ENCODE measurements at places on chromosomes 5 and 9.

GRCh38 chr5:57128325-57128724, 45.5 kb upstream of the GPBP1 start:
- DNase-seq, result no peak

DNA sequence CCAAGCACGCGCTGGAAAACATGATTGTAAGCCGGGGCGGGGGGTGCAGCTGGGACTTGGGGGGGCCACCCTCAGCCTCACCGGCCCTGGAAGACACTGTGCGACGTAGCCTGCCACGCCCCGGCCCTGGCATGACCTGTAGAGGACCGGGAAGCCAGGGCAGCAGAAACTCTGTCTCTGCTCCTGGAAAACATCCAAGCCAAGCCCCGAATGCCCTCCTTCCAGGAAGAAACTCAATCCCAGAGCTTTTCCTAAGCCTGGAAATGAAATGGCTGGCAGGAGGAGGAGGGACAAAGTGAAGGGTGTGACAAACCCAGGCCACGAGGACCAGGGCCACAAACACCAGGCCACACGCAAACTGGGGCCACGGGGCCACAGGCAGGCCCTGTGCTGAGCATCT, 55.4 kb downstream of the KCNT1 start:
- no peak for DNase-seq

DNA sequence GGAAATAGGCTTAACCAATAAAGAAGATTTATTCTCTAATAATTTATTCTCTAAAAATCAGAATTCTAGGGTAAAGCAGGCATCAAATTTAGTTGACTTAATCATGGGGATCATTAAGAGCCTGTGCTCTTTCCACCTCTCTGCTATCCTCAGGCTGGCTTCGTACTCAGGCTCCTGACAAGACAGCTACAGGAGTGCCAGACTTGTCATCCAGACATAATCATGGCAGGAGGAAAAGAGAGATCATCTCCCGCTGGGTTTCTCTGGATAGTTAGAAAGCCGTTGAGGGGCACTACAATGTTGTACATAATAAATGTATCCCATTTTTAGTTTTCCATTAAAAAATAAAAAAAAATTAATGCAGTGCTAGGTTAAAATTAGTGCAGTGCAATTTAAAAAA, 171.9 kb downstream of the SEC61B start:
- no peak for DNase-seq

GRCh38 chr9:110124439-110124838, 83.5 kb downstream of the C9orf152 start:
- DNase-seq, result no peak

DNA sequence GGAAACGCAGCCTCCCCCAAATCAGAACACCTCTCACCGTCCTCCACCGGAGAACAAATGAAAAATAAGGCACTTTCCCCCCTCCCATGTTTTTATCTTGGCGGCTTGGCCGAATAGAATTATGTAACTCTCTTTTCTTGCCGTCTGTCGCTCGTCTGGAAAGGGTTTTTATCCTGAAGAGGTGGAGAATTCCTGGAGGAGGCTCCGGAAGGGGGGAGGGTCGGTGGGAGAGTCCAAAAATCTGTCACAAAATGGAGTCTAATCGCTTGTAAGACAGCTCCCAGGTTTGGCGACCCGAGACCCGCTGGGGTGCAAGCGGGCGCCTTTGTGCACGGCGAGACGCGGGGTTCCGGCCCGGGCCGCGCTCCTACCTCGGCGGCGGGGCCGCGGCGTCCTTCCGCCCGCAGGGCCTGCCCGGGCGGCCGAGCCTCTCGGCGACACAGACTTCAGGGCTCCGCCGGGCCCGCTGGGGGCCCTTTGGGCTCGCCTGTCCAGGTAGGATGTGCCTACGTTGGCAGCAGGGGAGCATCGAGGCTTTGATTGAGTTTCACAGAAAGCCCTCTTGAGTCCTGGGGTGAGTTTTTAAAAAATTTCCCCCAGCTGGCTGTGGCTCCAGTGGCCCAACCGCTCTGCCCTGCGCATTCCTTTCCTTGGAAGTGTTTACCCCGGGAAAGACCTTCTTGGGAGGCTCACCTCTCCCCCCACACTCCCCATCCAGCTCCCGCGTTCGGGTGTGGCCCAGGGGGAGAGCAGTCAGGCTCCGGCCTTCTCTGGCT, 5.0 kb downstream of the LMX1B start:
- no peak for DNase-seq

- no peak for DNase-seq
These were observed 64.0 kb upstream of the SYNPO start for GRCh38 chr5:150576449-150576949.

- DNase-seq, result no peak
These were observed 4.2 kb upstream of the PTGES start for GRCh38 chr9:129757045-129757444.

GRCh38 chr9:81557452-81558090, 131.8 kb downstream of the TLE1 start:
- DNase-seq, result no peak

- peak; percentile 70 for DNase-seq
These were observed 18.7 kb downstream of the XRCC4 start for GRCh38 chr5:83095957-83096539.
